Effector CD4-positive, alpha-beta T cell (primary cell): ENCODE measurements at places on chromosomes 2 and 18.
A peak's percentile ranks its signal among the peaks of the same experiment; 100 is the strongest.

GRCh38 chr2:207236156-207236935 lies 70.6 kb upstream of the KLF7 start:
- no peak for DNase-seq

DNA sequence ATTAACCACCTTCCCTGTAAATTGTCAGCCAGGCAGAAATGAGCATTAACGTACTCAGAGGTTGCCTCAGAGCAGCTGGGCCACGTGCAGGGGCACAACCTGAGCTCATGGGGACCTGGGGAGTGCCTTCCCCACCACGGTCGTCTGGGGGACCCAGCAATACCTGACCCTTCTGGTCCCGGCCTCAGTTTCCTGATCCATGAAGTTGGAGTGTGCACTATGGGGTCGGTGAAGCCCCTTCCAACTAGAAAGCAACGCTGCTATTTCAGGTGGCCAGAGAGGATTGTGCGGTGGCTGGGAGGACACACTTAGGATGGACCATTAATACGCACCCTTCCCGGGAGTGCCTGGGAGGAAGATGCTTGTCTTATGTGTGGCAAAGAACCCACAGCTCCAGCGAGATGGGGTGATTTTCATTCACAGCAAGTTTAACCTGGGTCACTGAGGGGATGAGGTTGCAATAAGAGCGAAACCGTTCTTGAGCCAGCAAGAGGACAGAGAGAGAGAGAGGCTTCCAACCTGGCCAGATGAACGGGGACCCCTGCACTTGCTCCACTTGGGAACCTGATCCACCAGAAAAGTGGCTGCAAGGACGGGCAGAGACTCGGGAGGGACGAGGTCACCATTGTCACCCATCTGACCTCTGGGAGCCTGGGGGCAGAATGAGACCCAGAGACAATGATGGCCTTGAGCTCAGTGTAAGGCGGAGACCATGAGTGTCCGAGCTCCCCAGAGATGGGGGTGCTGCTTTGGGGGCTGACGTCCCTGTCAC lies 36.2 kb downstream of the NGEF start:
- no peak for DNase-seq

DNA sequence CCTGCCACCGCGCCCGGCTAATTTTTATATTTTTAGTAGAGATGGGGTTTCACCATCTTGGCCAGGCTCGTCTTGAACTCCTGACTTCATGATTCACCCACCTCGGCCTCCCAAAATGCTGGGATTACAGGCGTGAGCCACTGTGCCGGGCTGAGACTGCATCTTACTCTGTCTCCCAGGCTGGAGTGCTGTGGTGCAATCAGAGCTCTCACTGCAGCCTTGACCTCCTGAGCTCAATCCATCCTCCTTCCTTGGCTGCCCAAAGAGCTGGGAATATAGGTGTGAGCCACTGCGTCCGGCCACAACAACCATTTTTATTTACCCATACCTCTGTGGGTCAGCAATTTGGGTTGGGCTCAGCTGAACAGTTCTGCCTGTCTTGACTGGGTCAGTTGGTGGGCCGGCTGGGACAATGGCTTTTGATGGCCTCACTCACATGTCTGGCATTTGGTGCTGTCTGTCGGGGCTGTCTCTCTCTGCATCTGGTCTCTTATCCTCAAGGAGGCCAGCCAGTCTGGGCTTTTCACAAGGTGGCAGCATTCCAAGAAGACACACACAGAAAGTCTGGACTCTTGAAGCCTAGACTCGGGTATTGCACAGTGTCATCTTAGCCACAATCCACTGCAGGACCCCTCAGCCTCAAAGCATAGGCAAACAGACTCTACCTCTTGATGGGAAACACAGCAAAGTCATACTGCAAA lies 116.8 kb upstream of the GATA6 start:
- DNase-seq: no peak

- no peak for DNase-seq
Observed at GRCh38 chr2:71538241-71538640, 84.9 kb downstream of the DYSF start.

- DNase-seq: no peak
Observed at GRCh38 chr2:41024816-41025215, 572.9 kb upstream of the SLC8A1 start.

GRCh38 chr2:218999881-219000568 lies 6.8 kb upstream of the CRYBA2 start:
- no peak for DNase-seq

- no peak for DNase-seq
Observed at GRCh38 chr2:103123516-103123915, 361.7 kb downstream of the TMEM182 start.

GRCh38 chr2:235658351-235659174 lies 164.7 kb downstream of the AGAP1 start:
- DNase-seq: no peak

DNA sequence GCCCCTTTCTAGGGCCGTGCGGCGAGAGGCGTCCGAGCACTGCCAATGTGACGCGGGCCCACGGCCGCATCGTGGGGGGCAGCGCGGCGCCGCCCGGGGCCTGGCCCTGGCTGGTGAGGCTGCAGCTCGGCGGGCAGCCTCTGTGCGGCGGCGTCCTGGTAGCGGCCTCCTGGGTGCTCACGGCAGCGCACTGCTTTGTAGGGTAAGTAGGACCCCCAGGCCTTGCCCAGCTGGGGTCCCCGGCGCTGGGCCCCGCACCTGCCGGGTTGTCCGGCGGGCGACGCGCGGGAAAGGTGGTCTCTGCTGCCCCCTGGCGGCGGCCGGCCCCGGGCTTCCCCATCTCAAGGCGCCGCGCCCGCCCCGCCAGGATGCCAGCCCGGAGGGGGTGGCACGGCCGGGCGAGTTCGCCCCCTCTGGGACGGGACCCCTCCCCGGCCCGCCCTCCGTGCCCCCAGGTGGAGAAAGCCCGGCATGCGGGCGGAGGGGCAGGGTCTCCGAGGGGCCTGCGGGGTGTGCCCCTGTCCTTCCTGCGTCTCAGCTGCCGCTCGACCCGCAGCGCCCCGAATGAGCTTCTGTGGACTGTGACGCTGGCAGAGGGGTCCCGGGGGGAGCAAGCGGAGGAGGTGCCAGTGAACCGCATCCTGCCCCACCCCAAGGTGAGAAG lies 1.9 kb downstream of the PRSS56 start:
- DNase-seq: peak; percentile 63

DNA sequence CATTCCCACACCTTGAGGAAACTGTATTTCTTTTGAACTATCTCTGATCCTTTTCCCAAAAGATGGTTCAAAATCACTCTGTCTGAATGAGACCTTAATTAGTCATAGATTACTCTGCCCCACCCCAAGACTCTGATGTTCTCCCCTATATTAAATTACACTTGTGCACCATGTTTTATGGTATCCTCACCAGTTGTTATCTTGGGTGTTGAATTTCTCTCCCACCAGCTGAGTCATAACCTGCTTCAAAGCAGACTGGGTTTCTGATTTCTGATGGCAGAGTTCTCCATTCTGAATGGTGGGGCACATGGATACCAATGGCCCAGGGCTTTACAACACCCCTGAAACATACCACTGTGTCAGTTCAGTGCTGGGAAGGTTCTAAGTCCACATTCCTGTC lies 15.0 kb downstream of the CDH20 start:
- DNase-seq: no peak

DNA sequence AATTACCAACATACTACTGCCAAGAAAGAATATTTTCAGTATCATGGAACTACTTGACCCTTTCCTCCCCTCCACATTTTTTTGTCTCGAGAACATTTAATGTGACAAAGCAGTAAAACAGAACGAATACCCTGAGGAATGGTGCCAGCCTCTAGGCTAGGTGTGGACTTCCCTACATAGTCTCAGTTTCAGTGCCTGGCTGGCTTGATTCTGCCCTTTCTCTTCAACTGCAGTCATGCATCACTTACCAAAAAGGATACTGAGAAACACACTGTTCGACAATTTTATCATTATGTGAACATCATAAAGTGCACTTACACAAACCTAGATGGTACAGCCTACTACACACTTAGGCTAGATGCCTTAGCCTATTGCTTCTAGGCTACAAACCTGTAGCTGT lies 305.3 kb upstream of the HNRNPA3 start:
- DNase-seq: no peak

DNA sequence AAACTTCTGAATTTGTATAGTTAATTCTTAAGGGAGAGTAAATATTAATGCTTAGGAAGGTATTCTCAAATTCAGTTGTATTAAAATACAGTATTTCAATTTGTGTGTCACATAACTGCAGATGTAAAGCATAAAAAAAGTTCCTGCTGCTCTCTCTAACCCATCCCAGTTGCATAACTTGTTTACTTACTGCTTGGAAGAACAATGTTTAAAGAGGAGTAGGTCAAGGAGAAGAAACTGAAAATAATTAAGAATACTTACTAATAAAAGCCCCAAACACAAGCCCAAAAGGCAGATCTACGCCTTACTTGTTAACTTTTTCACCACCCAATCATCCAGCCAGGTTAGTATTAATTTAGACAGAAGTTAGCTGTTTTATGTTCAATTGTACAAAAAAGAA lies 81.2 kb downstream of the ORC4 start:
- DNase-seq: no peak

DNA sequence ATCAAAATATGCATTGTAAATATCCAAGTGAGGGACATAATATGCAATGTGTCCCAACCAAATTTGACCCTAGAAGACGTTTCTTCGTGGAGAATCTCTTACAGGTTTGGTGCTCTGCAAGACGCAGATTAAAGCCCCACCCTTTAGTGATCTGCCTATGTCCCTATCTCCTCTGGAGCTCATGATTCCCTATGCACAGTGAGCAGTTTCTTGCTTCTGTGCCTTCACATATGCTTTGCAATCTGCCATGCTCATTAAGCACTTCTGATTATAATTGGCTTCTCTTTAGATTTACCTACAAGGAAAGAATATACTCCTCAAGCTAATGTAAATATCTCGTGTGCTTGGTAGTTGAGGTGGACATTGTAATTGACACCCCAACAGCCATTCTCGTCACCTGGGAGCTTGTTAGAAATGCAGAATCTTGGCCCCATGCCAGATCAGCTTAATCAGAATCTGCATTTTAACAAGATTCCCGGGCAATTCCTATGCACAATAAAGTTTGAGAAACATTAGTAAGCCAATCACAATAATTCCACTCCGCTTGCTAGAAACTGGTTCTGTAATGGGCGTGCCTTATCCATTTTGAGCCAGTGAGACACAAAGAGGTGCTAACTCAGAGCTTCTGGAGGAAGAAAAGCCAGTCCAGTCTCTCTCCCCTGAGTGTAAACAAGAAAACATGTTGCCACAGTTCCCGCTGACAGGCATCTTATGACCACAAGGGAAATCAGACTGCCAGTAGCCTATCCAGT lies 2.8 kb upstream of the PUM2 start:
- no peak for DNase-seq

- DNase-seq: no peak
Observed at GRCh38 chr18:69523582-69523981, 122.9 kb downstream of the DOK6 start.

DNA sequence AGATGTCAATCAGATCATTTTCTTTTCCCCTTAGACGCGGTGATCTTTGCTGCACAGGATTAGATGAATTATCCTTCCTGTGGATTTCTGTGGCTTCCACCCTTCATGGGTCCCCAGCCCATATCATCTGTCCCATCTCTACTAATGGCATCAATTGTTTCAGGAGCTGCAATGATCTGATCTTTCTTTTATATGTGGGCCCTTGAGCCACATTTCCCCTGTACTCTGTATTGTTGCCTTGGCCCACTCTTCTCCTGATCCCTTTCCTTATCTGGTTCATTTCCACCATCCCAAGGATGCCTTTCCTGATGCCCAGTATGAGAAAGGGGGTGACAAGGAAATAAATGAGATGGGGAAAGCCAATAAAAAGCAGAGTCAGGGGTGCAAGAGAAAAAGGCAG lies 24.7 kb downstream of the SP140 start:
- DNase-seq: no peak

DNA sequence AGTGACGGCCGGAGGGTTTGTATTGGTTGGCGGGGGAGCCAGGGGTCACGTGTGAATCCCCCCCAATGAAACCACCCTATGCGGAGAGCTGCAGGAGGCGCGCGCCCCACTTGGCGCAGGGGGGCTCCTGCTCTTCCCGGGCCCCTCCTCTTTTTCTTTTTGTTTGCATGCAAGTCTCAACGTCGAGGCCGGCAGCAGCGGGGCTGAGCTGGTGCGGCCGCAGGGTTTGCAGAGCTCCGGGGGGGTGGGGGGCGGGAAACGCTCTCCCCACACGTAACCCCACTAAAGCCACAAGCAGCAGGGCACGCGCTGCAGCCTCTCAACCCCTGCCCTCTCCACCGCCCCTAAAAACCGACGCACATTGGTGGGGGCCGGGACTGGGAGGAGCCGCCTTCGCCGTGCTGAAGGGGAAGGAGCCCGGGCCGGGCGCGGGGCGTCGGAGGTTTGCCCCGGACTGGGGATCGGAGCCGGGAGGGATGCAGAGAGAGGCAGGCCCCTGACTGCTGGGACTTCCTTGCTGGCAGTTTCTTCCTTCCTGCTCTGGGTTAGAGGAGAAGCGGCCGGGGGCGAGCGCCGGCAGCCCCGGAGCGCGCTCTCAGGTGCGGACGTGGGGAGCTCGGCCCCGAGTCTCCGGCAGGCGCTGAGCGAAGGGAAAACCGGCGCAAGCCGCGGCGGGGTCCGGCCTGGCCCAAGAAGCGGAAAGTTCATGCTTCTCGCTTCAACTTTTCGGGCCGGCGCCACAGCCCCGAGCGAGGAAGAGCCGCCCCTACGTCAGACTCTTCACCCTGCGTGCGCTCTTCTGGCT lies 864 bp downstream of the LBH start:
- DNase-seq: peak; percentile 80

GRCh38 chr2:65553504-65554074 lies 121.2 kb upstream of the SPRED2 start:
- DNase-seq: no peak

DNA sequence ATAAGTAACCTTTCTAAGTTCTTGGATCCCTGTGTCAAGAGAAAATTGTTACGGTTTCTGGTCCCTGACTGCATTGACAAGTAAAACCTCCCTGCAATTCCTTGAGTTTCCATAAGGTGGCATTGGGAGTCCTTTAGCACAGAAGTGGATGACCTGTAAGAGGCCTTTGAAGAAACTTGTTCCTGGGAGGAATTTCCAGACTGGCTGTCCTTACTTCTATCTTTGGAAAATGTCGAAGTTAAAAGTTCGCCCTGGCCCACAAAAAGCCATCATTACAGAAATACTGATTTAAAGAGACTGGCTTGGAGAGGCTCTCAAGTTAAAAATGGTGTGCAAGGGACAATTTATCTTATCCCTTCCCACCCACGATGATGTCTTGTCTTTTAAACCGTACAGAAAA lies 218.4 kb downstream of the CDH20 start:
- DNase-seq: no peak

DNA sequence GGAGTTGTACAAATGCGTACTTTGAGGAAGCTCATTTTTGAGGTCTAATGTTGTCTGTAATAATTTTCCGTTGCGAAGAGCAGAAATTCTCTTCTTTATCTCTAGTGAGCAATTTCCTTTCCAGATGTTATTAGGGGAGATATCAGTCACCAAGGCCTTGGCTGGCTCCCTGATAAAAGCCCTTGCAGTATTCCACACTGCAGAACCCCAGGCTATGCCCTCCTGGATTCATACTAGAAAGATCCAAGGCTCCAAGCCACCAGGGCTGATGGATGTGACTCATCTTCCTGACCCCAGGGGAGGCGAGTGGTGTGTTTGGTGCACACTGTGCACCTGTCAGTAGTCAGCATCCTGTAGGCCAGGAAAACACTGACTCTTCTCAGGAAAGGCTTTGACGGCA lies 34.7 kb downstream of the INO80C start:
- DNase-seq: no peak

GRCh38 chr2:178933493-178933892 lies 116.4 kb downstream of the CCDC141 start:
- DNase-seq: no peak
